Activated T-cell treated with anti-CD3 and anti-CD28 coated beads, Interleukin-2, amount 50 U/mL, for 72 hours (primary cell): ENCODE measurements at places on chromosomes 1 and 21.

GRCh38 chr1:202127061-202127460 is 4.3 kb downstream of the GPR37L1 start:
- no peaks in the 10 kb centered on the region for H3K4me1 ChIP-seq
- H3K36me3 ChIP-seq: no peaks in the 10 kb centered on the region
- H3K27ac ChIP-seq: no peak overlapping the region
- peaks cover 20% of the 10 kb centered on the region for H3K27me3 ChIP-seq
- no peak overlapping the region for H3K4me3 ChIP-seq

DNA sequence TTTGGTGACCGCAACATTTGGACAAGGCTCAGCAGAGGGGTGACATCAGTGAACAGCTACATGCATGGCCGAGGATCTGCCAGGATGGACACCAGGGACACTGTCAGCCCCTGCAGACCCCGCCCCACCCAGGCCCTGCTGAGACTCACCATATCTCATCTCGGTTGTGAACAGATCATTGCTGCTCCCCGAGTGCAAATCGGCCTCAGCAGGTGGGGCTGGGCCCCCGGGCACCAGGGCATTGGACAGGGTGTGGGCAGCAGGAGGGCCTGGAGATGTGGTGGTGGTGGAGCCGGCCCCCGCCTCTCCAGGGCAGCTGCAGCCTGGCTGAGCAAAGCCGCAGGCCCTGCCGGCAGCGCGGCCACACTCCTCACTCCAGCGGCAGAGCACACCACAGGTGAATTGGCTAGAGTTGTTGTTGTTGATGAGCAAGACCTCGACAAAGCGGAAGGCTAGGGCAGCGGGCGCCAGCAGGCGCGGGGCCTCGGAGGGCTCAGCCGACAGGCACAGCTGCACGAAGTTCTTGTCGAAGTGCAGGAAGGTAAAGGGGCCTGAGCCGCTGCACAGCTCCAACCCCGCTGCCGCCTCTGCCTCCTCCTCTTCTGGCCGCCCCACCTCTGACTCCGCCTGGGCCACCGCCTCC is 8.2 kb downstream of the ADGRB2 start:
- DNase-seq: no peak
- no peaks in the 10 kb centered on the region for H3K36me3 ChIP-seq
- no peak overlapping the region for H3K27ac ChIP-seq
- peaks cover 16% of the 10 kb centered on the region for H3K4me1 ChIP-seq
- H3K27me3 ChIP-seq: peaks cover 16% of the 10 kb centered on the region

GRCh38 chr1:7248549-7249199 is 463.4 kb downstream of the CAMTA1 start:
- H3K4me1 ChIP-seq: no peaks in the 10 kb centered on the region
- H3K36me3 ChIP-seq: no peaks in the 10 kb centered on the region
- H3K4me3 ChIP-seq: no peak overlapping the region
- H3K27ac ChIP-seq: no peak overlapping the region
- peaks cover 23% of the 10 kb centered on the region for H3K27me3 ChIP-seq

- no peaks in the 10 kb centered on the region for H3K4me1 ChIP-seq
- peaks cover 9% of the 10 kb centered on the region for H3K36me3 ChIP-seq
- no peak for DNase-seq
- H3K27ac ChIP-seq: no peak overlapping the region
- H3K27me3 ChIP-seq: no peaks in the 10 kb centered on the region
- H3K4me3 ChIP-seq: no peak overlapping the region
Observed at GRCh38 chr1:92274939-92275338, 23.8 kb downstream of the GLMN start.

DNA sequence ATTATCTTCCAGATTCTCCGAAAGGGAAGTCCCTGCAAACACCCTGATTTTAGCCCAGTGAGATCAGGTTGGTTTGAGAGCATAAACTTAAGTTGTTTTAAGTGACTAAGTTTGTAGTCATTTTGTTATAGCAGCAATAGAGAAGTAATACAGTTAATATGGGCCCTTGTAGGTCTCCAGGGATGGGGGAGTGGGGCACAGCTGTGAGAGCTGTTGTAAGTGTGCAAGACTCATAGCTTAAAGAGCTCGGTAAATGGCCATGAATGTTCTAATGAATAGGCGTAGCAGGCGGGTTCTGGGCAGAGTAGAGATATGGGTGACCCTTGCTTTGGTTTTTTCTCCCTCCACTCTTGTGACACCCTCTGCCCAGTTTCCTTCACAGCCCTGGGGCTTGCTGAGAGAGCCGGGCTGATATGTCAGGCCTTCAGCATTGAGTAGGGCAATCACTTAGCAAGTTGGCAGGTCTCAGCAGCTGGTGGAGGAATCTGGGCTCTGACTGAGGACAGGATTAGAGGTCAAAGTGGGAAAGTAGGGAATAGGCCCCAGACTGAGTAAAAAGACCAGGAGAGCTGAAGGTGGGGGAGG is 16.0 kb upstream of the ID3 start:
- DNase-seq: no peak
- no peaks in the 10 kb centered on the region for H3K36me3 ChIP-seq
- no peak overlapping the region for H3K27ac ChIP-seq
- H3K27me3 ChIP-seq: no peaks in the 10 kb centered on the region
